H54 (cell line): ENCODE measurements at places on chromosomes 1 and 21.
A peak's percentile ranks its signal among the peaks of the same experiment; 100 is the strongest.

DNA sequence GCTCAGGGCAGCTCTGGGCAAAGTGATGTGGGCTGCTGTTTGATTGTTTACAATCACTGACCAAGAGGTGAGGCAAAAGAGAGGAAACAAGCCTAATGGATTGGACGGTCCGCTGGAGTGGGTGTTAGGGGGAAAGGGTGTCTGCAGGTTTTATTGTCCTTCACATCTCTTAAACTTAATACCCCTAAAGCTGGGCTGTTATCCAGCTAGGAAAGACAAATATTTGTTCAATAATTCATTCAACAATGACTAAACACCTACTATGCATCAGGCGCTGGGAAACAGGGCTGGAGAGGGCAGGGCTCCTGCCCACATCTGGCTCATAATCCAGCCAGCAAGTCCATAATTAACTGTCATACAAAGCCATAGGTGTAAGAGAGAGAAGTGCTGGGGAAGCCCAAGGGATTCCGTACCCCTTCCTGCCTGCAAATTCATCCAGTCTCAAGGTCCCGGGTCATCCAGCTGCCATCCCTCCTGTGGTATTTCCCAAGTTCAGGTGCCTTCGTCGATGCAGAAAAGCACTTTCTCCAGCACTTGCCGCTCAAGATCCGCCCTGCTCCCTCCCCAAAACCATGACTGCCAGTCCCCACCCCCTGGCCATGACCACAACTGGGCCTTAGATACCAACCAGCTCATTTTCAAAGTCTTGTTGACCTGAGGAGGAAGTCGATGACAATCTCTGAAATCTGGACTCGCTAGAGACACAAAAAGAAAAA, 10.7 kb downstream of the TMEM63A start:
- no peak for DNase-seq

GRCh38 chr1:7177021-7177420, 391.8 kb downstream of the CAMTA1 start:
- DNase-seq = no peak

- no peak for DNase-seq
Measured at GRCh38 chr1:158286941-158287346, 2.8 kb upstream of the CD1C start.

- peak; percentile 17 for DNase-seq
Measured at GRCh38 chr1:76068542-76068941, 6.0 kb upstream of the ST6GALNAC3 start.
